ENCODE measurements at places on chromosomes 7 and 10.

DNA sequence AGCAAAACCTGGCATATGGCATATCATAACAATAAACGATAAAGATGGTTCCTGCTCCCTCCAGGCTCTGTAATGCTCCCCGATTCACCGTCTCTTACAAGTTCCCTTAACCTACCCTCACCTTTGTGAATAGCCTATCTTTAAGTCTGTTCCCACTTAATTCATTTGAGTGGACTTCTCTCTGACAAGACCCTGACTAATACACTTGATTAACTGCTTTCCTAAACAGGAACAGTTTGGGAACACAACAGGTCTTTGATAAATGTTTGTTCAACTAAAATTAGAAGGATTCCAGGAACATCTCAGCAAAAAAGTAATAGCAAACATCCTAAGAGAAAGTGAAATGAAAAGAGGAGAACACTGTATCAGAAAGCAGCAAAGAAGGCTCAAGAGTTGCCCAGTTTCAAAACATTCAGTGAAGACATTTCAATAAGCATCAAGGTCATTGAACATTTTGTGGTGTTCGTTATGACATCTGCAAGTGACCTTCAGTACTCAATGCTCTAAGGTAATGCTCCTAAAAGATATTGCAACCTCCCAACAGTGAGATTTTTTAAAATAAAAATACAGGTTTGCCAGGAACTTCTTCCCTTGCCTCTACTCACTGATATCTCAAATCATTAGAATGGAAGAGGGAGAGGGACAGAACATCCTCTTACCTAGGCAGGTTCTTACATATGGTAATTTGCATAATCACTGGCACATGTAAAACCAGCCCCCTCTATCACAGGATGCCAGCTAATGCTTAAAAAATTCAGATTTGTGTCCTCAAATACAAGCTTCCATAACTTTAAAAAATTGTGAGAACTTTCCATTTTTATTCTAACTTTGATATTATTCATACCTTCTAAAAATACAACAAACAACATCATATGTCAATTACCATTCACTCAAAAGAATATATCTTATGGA lies 11.4 kb upstream of the ARHGAP12 start:
- no peak for DNase-seq

DNA sequence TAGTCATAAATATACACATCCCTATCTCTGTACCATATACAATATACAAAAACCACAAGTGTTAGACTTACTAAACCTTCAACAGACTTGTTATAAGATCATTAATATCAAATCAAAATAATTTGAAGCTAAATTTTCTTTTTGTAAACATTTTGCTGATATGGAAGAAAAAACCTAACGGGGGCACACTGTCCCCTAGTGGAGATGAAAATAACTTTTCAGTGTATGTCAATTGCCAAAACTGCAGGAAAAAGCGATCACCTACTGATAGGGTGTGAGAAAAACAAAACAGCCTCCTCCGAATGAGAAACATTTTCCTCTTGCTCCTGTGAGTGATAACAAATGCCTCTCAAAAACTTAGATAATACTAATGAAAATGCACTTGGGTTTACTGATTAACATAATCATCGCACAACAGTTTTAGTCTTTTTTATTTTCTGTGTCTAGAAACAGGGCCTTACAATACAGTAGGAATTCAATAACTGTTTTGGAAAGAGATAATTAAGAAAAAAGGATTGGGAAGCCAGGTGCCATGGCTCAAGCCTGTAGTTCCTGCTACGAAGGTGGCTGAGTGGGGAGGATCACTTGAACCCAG lies 322.7 kb downstream of the CRPPA start:
- no peak for DNase-seq

DNA sequence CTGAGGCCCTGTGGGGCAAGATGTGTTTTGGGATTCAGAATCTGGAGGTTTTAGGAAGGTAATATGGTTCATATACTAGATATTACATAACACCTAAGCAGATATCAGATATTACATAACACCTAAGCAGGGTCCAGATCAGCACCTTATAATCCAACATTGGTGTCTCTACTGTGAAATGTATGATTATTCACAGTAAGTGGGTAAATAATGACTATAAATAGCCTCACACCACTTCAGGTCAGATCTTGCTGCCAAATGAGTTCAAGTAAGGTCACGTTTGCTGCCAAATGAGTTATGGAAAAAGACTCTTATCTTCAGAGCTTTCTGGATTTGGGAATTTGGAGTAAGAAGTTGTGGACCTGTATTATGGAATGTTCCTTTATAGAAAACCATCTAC lies 14.6 kb downstream of the ADRB1 start:
- no peak for DNase-seq

DNA sequence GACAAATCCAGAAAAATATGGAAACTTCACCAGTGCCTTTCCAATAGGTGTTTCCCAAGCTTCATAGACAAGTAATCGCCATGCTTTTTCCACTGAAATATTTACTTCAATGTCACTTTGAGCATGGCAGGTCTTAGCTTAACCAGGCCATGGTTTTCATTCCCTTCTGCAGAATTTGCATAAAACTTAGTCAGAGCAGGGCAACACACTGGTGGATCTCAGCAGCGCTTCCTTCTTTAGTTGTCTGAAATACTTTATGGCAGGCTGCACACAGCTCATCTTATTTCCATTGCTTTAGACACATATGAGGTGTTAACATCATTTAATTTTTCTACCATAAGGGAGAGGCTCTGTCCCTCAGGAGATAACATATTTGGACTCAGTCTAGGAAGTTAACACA lies 102.9 kb upstream of the AHR start:
- no peak for DNase-seq

GRCh38 chr10:78301891-78302738 lies 268.5 kb downstream of the RPS24 start:
- DNase-seq, result no peak

DNA sequence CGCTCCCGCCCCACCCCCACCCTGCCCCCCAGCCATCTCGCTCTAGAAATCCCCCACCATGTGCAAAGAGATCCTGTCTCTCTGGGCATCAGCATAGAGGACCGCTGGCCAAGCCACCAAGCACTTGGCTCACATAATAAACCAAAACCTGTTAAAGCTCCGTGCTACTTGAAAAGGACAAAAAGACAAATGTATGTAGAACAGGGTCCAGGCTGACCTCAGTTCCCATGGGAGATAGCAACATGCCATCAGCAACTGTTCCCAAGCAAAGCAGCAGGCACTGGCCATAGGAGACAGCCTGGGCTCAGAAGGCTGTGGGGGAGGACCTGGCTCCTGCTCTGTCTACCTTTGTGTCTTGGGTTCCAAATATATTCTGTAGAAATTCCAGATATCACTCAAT lies 38.4 kb upstream of the GDF10 start:
- no peak for DNase-seq

DNA sequence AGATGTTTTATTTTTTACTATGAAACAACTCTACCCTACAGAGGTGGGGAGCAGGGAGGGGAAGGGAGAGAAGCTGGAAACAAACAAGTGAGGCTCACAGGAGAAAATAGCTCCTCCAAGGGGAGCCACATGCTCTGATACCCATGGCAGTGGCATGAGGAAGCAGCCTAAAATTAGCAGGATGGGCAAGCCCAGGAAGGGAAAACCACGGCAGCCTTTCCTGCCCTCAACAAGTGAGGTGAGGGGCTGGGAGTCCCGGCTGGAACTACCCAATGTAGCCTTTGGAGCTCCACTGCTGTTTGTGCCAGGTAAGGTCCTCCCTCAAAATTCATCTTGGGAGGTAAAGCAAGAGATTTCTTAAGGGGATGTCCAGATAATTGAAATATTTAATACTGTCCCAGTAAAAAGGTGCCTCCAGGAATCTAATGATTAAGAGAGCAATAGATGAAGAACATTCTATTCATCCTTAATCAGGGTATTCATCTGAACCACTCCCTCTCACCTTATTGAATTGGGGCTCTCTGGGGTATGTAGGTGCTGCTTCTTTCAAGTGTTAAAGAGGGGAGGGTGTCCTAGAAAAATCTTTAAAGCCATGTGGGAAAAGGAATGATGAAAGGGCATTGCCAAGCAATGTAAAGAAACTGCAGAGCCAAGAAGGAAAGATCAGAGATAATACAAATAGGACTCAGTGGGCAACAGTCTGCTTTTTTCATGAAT lies 12.8 kb upstream of the HERC4 start:
- no peak for DNase-seq
